Stimulated activated CD4-positive, alpha-beta T cell treated with anti-CD3 and anti-CD28 coated beads, Interleukin-4, amount 100 ng/mL, for 48 hours (primary cell): ENCODE measurements at places on chromosomes 12 and 14.

DNA sequence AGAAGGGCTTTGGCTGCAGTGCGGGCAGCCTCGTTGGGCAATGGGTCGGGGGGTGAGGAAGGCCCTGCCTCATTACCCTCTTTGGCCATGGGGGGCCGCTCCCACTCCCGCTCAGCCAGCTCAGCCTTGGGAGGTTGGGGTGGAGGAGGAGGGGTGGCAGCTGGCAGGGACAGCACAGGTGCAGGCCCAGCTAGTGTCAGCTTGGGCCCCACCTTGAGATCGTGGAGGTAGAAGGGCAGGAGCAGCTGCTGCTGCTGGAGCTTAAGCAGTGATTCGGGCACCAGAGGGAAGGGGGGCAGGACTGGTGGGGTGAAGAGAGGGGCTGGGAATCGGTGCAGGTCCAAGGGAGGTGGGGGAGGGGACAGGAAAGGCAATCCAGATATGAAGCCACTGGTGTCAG is 26.0 kb downstream of the ZFHX2 start:
- DNase-seq = no peak

DNA sequence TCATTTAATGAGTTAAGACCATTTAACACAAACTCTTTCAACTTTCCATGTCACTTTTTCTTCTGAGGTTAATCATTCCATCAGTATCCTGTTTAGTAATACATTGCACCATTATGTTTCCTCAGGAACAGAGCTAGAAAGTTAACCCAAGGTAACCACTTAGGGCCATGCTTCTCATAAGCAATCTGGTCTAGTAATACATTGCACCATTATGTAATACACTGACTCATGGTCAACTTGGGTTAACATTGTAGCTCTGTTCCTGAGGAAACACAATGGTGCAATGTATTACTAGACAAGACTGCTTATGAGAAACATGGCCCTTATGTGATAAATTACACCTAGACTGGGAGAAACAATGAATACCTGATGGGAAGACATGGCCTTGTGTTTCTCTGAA is 21.7 kb downstream of the ERH start:
- no peak for DNase-seq

GRCh38 chr12:123078531-123079155 is 72.2 kb downstream of the PITPNM2 start:
- DNase-seq = no peak

DNA sequence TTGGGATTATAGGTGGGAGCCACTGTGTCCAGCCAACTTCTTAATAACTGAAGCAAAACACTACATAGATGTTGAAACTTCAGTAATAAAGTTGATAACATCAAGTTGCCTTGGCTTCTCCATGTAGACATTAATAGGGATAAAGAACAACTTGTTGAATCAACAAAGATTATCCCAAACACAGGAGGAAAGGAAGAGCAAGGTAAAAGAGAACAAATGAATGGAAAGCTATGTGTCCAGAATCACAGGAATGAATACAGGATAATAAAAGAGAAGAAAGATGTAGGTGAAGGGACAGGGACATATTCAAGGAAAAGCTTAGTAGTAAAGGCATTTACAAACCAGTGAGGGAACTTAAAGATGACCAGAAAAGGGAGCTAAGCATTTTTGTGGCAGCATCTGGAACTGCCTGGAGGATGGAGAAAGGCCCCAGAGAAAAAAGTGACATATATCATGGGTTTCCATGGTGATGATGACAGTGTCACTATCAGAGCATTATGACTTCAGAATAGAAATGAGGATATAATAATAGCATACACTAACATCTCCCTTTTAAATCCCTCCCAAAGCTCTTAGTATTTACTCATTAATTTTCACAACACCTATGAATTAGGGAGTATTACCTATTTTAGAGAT is 24.0 kb upstream of the MDM1 start:
- no peak for DNase-seq

DNA sequence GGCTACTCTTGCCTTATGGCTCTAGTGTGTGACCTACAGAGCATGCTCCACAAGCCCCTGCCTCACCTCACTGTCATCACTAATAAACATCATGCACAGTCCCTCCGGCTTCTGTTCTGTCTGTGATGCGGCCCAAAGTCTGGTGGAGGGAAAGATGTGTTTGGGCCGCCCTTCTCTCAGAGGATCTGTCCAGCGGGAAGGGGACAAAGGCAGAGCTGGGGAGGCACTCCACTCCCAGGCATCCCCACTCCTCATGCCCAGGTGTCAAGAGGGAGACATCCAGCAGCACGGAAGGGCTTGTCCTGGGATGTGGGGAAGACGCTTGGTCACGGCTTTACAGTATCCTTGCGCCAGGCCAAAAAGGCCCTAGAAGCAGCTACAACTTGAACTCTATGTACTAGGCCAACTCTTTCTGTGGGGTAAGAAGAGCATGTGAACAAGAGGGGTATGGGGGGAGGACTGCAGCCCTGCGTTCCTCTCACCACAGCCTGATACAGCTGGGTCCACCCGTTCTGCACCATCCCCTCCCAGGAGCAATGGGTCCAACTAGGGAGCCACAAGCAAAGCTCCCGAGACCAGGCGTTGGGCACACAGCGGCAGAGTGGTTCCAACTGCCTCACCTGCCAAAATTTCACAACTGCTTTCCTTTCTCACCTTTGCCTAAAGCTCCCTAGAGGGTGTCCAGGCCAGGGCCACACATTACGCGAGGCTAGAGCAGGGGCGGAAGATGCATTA is 10.7 kb downstream of the CACNB3 start:
- DNase-seq = no peak

- DNase-seq = no peak
Measured at GRCh38 chr12:107492393-107493134, 193.0 kb upstream of the PWP1 start.

GRCh38 chr14:61222388-61222787 is 58.8 kb downstream of the TMEM30B start:
- no peak for DNase-seq

DNA sequence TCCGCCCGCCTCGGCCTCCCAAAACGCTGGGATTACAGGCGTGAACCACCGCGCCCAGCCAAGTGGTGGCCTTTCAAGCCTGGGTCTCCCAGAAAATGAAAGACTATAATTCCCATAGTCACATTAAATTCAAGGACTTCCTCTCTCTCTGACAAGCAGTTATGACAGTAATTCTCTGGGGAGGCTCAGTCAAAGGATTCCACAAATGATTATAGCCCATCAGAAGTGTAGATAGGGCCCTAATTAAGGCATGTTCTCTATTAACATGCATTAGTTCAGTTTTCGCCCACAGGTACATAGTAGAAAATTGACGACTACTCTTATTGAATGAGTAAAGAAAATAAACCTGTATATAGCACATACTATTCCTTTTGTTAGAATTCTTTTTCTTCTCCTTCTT is 16.4 kb downstream of the PRMT8 start:
- DNase-seq = no peak

DNA sequence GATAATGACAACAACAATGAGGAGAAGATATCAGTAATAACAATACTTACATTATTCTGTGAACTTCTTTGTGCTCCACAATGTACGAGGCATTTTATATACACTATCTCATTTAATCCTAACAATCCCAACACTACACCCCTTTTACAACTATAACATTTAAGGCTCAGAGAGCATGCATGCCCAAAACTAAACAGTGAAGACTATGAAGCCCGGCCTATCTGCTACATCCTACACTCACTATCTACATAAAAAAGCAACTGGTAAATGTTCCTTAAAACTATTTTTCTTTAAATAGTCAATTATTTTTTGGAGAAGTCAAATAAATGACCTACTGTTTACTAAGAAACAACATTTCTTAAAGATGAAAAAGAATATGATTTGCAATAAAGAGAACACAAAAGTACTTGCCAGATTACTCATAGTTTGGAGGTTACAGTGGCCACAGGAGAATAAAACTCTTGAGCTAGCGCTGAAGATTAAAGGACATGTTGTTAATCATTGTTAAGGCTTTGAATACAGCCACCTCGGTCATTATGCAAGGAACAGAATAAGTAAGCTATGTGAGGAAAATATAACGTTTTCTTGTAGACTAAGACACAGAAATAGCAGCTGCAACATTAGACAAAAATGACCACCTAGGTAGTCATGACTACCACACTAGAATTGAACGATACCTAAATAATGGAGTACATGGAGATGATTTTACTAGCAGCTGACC is 56.7 kb downstream of the EPS8 start:
- DNase-seq = no peak

DNA sequence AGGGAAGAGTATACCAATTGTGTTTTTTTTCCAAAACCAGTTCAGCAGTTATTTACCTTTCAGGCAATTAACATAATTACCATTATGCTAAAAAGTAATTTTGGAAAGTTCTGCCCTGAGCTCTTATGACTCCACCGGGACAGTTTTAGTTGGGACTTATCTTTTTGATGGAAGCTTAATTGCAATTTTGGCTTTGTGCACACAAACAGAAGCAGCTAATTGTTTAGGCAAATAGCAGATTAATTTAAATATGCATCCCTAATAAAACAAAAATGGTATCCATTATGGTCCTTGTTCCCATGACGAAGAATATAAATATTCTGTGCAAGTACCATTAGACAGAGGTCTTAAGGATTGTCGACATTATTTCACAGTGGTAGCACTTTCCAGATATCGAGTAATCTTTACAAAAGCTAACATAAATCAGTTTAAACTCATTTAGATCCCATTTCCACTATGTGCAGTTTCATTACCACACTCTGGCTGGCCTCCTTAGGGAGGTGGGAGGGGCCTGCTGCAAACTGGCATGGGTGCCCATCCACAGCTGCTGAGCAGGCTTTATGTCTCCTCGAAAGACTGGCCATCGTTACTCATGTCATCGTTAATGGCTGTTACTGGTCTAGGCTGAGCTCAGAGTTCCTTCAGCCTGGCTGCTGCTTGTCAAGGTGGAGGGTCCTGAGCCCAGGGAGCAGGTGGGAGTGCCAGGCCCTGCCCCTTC is 68.2 kb downstream of the FBXW8 start:
- no peak for DNase-seq

GRCh38 chr12:1883513-1883912 is 34.9 kb downstream of the CACNA2D4 start:
- DNase-seq = no peak

GRCh38 chr12:10448236-10448635 is 4.9 kb downstream of the KLRC1 start:
- DNase-seq = no peak

GRCh38 chr12:48279601-48280000 is 71.1 kb downstream of the ZNF641 start:
- DNase-seq = no peak

GRCh38 chr12:42686514-42687172 is 97.1 kb upstream of the PRICKLE1 start:
- no peak for DNase-seq

GRCh38 chr14:22830443-22831010 is 840 bp downstream of the MRPL52 start:
- DNase-seq = no peak

DNA sequence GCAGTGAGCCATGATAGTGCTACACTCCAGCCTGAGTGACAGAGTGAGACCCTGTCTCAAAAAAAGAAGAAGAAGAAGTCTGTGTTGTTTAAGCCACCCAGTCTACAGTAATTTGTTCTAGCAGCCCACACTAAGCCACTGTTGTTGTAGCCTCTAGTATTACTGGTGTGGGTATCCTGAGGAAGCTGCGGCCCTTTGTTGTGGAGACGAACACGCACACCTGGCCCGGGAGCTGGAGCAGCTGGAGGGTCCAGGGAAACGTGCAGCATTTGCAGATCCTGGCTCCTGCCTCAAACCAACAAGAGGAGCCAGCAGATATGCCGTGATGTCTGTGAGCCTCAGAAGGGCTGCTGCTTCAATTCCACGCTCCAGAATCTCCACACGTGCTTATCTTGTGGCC is 65.3 kb downstream of the MAP1LC3B2 start:
- DNase-seq = no peak

DNA sequence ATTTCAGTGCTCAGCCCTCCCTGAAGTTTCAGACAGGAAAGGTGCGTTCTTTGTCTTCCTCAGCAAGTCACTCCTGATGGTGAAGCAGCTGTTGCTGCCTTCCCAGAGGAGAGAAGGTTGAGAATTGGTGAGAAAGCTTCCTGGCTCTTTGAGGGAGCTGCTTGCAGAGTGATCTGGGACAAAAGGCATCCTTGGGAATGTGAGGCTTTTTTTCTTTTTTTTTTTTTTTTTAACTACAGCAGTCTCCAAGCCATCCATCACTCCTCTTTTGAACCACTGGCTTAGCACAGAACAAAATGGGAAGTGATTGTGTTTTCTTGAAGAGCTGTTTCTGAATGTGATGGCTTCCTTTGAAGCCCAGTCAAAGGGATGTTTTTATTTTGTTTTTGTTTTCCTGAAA is 120.4 kb upstream of the LRIG3 start:
- no peak for DNase-seq

DNA sequence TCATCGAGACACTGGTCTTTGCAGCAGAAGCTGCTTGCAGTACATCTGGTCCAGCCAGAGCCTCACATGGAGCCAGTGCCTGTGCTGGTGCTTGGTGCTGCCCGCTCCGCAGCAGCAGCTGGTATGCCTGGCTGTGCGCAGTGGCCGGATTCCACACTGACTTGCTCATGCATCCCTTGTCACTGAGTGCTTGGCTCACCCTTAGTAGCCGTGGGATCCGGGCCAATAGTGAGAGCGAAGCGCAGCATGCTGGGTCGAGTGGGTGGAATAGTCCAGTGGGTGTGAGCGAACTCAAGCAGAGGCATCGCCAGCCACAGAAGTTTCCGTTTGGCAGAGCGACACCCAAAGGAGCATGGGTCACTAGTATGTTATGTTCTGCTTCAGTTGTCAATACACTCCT is 10.1 kb upstream of the FBXO33 start:
- no peak for DNase-seq

GRCh38 chr14:70340002-70340401 is 19.5 kb downstream of the COX16 start:
- no peak for DNase-seq

DNA sequence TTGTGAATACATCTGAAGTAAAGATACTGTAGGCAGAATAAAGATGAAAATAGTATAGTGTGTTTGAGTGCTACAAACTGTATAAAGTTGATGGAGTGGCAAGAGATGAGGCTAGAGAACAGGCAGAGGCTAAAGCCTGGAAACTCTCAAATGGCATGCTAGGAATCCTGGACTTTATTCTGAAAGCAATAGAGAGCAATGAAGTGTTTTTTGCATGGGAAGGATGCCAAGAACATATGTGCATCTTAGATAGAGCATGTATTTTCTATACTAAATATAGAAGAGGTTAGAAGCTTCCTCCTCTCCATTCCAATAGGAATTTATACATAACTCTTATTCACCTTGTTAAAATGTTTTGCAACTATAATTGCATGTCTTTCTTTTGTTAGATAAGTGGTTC is 86.3 kb upstream of the TMTC2 start:
- no peak for DNase-seq
